ENCODE measurements at places on chromosomes 3 and 15.

GRCh38 chr3:53552730-53553129 lies 58.3 kb downstream of the CACNA1D start:
- DNase-seq: no peak

DNA sequence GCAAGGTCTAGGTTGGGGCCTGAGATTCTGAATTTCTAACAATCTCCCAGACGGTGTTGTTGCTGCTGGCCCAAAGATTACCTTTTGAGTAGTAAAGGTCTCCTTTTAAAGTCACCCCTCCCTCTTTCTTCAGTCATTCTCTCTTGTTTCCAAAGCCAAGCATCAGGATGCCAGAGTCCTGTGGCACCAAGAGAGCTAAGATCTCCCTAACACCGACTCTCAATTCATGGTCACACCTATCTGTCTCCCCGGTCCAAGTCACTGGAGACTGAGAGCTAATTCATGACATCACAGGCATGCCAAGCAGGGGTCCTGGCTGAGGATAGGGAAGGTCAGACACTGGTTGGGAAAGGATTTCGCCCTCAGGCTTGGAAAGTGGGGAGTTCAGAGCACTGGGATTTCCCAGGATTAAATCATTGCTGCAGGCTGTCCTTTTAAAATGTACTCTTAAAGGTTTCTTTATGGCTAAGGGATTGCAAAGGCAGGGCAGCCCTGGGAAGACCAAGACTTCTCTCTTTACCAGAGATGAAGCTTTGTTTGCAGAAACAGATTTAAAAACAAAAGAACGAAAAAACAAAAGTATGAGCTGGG lies 7.3 kb downstream of the SHOX2 start:
- no peak for DNase-seq

- no peak for DNase-seq
Measured at GRCh38 chr15:41939986-41940385, 32.4 kb downstream of the EHD4 start.

DNA sequence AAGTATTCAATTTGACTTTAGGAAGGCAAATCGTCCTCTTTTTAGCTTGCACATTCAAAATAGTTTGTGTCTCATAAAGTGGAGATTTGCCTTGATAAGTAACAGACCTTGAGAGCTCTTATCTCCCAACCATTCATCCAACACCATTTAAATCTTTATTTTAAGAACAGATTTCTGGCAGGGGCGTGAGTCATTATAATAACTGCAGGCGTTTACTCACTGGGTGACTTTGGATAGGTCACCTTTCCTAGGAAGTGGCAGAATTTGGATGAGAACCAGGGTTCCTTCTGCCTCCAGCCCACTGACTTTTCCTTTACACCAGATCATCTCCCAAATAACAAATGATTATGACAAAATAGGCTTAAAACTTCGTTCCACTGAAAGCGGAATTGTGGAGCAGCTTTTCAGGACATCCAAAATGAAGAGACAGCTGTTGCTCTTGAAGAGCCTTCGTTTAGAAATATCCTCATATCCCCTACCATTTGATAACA lies 5.0 kb downstream of the LMCD1 start:
- DNase-seq: no peak

DNA sequence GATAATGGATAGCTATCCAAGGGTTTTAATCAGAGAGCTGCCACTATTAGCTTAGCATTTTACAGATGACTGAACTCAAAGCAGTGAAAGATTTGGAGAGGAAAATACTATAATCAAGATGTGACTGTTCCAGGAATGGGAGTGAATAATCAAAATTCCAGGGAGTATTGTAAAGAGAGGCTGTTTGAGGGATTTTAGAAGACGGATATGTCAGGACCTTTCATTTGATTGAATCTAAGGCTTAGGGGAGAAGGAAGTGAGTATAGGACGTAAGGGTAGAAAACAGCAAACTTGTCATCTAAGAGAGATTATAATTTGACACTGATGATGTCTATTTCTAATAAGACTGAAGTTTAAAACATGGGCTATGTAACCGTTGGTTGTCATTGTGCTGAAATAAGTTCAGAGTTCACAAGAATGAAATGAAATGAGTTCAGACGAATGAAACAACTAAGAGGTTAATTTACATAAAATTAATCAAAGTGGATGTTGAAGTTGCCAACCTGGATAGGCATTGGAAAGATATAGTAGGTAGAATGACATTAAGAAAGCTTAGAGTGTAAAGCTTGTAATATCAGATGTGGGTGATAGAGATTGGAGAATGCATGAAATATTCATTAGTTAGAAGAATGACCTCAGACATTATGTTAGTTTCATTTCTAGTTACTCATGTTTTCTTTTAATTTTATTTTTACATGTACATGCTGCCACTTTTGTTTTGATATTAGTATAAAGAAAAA lies 842.8 kb downstream of the SI start:
- no peak for DNase-seq

DNA sequence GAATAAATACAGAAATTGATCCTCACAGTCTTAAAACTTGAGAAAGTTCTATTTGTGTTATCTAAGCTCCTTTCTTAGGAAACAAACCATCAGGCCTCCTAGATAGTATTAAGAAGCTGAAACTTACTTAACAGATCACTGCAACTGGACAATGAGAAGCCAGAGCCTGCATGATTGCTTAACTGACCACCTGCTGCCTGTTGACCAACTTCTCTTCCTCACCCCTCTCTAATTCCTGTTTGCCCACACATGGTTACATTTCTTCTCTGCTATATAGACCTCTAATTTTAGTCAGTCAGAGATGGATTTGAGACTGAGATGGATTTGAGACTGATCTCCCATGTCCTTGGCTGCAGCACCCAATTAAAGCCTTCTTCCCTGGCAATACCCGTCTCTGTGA lies 13.5 kb downstream of the CCPG1 start:
- DNase-seq: no peak

DNA sequence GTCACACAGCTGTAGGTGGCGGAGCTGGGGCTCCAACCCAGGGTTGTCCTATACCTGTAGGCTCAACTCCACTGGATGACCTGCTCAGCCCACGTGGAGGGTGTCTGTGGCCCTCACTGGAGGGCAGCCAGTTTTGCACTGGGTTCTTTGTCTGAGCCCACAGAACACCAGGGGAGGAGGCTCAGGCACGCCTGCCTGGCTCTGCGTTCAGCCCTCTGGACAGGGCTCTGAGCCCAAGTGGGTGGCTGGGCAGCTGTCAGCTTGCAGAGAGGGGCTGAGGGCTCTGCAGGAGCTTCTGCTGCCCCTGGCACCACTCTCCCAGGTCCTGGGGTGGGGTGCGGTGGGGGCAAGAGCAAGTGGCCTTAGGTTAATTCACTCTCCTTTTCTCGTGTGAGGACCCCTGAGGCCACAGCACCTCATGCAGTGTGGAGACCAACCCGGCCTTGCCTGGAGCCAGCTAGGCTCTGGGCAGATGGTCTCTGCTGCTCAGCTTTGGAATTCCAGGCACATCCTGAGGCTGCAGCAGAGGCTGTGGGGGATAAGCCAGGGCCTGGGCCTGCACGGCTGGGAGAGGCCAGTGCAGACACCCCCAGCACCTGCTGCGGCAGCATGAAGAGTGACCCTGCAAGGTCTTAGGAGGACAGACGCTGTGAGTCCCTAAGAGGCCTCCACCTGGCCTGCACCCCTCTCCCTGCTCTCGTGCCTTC lies 23.5 kb downstream of the DUSP7 start:
- DNase-seq: no peak

DNA sequence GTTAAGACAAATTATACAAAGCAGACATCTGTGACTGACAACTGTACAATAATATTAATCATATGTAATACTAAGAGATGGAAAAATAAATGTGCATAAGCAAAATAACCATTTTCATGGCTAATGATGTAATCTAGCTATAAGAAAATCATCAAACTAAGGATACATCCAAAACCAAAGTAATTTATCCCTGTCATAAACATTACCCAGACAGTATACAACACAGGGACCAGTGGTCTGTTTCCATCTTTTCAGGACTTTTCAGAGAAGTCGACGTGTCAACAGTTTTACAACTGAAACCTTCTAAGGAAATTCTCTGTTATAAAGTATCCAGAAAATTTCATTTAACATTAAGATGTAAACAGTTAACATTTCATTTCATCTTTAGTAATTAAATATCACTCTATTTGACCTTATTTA lies 11.0 kb downstream of the THBS1 start:
- DNase-seq: no peak

GRCh38 chr15:39888243-39888642 lies 31.8 kb downstream of the GPR176 start:
- DNase-seq: no peak

DNA sequence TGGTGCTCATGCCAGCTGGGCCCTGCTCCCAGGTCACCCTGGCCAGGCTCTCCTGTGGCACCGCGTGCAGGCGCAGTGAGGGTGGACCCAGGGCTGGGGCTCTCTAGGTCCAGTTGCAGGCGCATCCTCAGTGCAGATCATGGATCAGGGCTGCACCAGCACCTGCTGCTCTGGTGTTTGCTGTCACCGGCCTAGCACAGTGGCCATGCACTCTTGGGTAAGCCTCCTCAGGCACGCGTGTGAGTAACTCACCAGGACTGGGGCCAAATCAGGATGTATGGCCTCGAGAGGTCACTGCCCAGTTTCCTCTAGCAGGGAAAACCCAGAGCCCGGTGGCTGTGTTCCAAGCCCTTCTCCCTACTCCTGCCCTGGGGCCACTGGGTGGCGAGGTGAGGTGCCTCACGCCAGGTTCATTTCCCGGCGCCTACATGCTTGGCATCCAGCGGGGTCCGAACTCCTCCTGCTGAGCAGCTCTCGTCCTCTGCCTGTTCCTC lies 45.5 kb upstream of the SLC41A3 start:
- DNase-seq: no peak

DNA sequence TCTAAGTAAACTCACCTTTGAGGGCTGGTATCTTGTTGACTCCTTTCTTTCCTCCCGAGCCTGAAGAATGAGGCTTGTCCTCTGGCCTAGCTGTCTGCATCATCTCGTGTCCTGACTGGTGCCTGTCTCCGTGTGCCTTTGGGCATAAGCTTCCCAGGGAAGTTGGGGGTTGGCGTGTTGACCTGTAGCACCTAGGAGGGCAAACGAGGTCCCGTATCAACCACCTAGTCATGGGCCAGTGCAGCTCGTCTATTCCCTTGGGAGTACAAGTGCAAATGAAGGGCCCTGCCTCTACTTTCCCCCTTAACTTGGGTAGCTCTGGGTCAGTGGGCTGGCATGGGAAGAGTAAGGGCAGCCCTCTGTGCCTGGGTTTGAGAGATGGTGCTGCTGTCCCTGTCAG lies 8.7 kb downstream of the TEX264 start:
- DNase-seq: no peak

DNA sequence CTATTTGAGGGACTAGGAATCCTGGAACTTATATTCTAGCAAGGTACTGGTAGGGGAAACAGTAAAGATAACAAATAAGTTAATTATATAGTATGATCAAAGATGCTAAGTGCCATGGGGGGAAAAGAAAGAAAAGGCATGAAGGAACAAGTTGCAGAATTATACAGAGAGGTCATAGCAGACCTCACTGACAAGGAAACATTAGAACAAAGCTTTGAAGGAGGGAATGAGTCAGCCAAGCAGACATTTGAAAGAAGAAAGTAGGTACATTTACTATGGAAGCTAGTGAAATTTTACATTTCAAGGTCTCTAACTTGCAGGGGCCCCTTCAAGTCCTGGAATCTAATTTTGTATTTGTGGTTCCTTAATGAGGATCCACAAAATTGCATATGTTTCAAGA lies 57.2 kb upstream of the TIPARP start:
- no peak for DNase-seq

All from NCI-H1092 (cell line).